CD4-positive, alpha-beta T cell (primary cell): ENCODE measurements at places on chromosomes 3 and 15. TPM values are rescaled to one million over a fixed set of nuclear protein-coding genes. Genes with fewer than 3 reads are reported as not detected.

DNA sequence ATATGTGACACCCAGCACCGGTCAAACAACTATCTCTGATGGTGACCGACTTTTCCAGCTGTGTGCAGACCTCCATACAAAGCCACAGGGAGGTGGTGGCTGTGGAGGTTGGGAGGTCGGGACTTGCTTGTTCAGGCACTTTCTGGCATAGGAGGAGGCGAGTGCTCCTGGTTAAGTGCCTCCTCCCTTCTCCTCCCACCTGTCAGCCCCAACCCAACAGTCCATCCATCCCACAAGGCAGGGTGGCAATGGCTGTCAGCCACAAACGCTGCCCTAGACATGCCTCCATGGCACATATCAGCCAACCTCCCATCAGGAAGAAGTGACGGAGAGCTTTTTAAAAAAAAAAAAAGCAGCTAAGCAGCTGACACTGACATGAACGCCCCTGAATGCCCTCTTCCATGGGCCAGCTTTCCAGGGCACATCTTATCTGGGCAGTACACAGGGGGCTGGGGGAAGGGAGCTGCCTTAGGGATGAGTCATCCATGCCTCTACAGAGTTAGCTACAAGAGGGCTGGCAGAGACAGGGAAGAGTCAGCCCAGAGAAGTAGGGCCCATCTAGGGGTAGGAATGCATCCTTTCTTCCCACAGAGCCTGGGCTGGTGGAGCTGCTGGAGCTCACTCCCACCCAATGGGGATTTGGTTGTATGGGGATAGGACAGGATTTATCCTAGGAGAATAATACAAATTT is 41.2 kb downstream of the CCDC12 start:
- peaks cover 73% of the 10 kb centered on the region for H3K4me1 ChIP-seq
- DNase-seq: no peak
- H3K4me3 ChIP-seq: no peak overlapping the region
- H3K36me3 ChIP-seq: peaks cover 54% of the 10 kb centered on the region

DNA sequence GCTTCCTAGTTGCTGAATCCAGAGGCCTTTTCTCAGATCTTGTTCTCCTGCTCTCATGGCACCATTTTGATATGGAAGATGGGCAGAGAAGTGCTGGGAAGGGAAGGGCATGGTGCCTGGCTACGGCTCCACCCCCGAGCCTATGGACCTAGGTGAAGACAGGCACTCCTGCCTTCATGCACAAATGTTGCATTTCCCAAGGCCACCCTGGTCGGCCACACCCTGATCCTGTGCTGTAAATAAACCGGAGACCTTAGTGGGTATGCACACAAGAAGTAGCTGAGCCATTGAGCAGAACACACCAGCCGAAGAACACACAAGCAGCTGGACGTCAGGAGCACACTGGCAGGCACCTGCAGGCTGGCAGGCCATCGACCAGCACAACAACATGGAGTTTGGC is 261.6 kb downstream of the SHQ1 start:
- H3K36me3 ChIP-seq: no peaks in the 10 kb centered on the region
- H3K4me1 ChIP-seq: no peaks in the 10 kb centered on the region
- H3K27me3 ChIP-seq: no peaks in the 10 kb centered on the region
- H3K27ac ChIP-seq: no peak overlapping the region

BNC1 gene
- not detected for total RNA-seq

- no peaks in the 10 kb centered on the region for H3K27me3 ChIP-seq
- H3K36me3 ChIP-seq: no peaks in the 10 kb centered on the region
- DNase-seq: no peak
- H3K27ac ChIP-seq: peak overlapping the region; percentile 45
Observed at GRCh38 chr15:85785887-85786780, 8.6 kb downstream of the KLHL25 start.

- H3K36me3 ChIP-seq: no peaks in the 10 kb centered on the region
- no peak overlapping the region for H3K27ac ChIP-seq
- H3K4me1 ChIP-seq: peaks cover 9% of the 10 kb centered on the region
- DNase-seq: no peak
- no peaks in the 10 kb centered on the region for H3K27me3 ChIP-seq
Observed at GRCh38 chr3:143975554-143976152, 4.0 kb downstream of the DIPK2A start.

DNA sequence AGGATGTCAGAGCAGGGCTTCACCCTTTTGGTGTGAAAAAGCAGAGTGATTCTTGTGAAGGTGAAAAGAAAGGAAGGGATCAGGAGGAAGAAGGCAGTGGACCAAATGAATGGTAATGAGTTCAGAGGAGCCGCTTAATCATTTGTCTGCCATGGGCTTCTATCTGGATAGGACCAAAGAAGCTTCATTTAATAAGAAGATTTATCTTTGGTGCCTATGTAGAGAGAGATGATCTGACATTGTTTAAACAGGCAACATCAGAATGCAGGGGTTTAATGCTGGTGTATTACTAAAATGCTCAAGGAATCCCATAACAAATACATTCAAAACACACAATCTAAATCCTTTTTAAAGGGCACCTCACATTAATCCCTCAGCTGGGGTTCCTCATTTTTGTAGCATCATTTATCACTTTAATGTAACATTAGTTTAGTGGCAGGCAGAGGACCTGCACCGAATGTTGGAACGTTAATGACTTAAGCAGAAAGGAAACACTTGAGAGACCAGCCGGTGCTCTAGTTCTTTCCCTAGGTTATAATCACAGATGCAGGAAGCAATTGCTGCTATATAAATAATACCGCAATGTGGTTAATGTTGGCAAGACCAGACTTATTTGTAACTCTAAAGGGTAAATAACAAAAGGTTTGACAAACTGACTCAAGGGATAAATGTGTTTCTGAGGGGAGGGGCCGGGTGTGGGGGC is 27.9 kb upstream of the IL1RAP start:
- no peak for DNase-seq
- no peaks in the 10 kb centered on the region for H3K4me1 ChIP-seq
- H3K36me3 ChIP-seq: no peaks in the 10 kb centered on the region
- H3K27me3 ChIP-seq: peaks cover 10% of the 10 kb centered on the region
- no peak overlapping the region for H3K4me3 ChIP-seq
